Omental fat pad (tissue), 4 donors: ENCODE measurements at places on chromosomes 7 and 10. TPM values are rescaled to one million over a fixed set of nuclear protein-coding genes. Genes with fewer than 3 reads are reported as not detected.

- no peak for DNase-seq
Measured at GRCh38 chr7:130473289-130473688, 18.6 kb upstream of the MEST start.

DNA sequence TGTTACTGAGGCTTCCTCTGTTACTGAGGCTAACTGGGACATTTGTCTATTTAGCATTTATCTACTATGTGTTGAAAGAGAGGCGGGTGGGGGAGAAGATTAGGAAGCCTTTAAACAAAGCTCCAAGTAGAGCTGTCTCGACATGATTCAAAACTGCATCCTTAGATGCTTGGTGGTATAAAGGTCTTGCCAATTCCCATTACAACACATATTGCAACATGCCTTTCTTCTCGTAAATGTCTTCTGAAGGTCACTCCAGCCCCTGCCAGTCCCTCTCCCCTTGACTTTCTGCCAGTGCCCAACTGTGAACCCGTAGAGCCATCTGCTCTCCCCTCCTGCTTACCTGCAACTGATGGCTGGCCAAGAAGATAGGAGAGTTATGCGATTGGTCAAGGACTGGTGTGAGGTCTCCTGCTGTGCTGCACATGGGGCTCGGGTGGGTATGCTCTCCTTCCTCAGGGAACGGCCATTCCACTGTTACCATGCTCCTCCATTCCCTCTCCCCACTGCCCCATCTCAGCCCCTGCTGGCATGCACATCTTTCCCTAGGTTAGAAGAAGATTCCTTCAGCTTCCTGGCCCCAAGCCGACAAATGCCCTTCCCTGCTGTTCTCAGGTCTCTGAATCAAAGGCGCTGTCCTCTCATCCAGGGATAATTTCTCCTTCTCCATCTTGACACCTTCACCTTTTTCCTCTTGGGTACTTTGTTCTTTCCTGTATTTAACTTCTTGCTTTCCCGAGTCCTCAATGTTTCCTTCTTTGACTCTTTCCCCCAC, 43.6 kb upstream of the ZNF32 start:
- DNase-seq = no peak

ZNF503 gene
- total RNA-seq = 8.9 TPM

BRAT1 gene
- 22.8 TPM for total RNA-seq

CTAGE4 gene
- 1.8 TPM for total RNA-seq

HKDC1 gene
- total RNA-seq = not detected
